ENCODE measurements at places on chromosomes 2 and 18. TPM values are rescaled to one million over a fixed set of nuclear protein-coding genes. Genes with fewer than 3 reads are reported as not detected.
A peak's percentile ranks its signal among the peaks of the same experiment; 100 is the strongest.

GDF7 gene
- 1.4 TPM for total RNA-seq

REEP1 gene
- 0.59 TPM for total RNA-seq

IL36A gene
- not detected for total RNA-seq

PIGN gene
- total RNA-seq = 16.2 TPM

ZNF236 gene
- total RNA-seq = 9.1 TPM

KIAA2012 gene
- total RNA-seq = not detected

B4GALT6 gene
- total RNA-seq = 25.4 TPM

DNA sequence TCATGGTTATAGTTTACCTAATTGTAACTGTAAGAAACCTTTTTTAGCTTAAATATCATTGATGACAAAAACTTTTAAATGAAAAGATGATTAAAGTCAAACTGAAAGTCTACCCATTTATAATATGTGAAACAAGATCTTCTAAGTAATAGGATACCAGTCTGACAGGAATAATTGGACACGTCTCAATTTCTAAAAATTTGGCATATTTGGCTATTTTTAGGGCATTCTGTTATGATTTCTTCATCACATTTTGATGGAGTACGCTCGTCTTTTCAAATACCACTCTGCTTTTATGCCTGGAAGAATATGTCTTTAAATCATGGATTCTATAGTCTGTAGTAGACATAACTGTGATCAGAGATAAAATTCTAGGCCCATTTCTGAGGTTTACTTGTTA lies 1.3 kb downstream of the R3HDM1 start:
- no peak for DNase-seq

DNA sequence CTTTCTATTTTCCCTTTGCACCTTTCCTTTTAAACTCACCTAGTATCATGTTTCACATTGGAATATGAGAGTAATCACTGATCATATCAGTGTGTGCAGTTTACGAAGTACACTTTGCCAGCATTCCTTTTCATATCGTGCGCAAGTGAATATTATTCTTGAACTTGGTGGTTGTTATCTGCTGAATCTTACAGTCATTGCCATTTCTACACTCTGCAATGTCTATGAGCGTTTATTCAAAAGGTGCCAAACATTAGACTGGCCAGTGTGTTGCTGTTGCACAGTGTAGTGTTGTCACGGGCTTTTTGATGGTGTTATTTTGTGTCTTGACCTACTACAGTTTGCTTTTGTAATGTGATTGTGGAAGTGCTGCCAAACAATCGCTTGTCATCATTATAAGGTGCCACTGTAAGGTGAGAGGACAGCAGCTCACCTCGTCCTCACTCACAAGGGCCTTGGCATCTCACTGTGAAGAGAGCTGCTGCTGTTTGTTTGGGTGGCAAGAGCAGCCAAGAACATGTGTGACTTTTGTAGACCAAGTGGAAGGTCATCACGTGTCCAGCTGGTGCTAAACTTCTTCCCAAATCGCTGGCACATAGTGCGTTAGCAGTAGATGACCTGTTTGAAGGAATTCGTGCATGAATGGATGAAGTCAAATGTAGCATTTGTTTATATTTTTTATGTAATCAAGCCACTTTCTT lies 113.3 kb downstream of the MYO1B start:
- no peak for DNase-seq

DNA sequence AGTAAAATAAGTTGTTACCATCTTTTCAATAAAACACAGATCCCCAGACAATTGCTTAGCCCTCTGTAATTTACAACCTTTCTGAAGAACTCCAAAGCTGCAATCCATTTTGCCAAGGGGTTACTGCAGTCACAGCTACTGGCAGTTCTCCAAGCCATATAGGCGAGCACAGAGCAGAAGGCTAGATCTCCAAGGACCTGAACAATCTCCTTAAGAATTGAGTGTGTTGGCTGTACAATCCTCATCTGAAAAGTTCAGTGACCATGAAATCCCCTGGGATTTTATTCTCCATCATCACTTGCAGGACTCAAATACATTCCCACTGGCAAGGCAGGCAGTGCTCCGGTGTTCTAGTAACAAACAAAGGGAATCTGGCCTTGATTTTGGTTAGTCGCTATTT lies 103.9 kb upstream of the LRP1B start:
- no peak for DNase-seq

- no peak for DNase-seq
Observed at GRCh38 chr2:62895632-62896009, 155.0 kb upstream of the OTX1 start.

DNA sequence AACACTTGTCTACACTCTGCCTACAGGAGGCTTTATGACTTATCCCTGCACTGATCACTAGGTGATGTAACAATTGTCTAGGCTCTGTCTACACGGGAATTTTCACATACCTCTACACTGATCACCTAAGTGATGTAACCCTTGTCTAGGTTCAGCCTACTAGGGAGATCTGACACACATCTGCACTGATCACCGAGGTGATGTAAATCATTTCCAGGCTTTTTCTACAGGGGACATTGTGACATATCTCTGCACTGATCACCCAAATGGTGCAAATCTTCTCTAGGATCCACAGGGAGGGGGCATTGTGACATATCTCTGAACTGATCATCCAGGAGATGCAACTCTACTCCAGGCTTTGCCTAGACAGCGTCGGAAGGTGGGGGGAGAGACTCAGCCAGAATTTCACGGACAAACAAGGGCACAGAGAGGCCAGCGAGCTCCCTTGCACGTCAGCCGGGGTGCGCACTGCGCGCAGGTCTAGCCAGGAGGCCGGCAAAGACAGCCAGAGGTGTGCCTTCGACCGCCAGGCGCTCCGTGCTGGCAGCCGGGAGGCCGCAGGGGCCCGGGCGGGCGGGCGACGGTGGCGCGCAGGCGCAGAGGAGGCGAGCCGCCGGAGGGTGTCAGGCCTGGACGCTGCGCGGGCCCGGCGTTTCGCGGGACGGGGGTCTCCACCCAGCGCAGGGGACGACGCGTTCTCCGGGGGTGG lies 46.9 kb upstream of the USP14 start:
- DNase-seq = peak; percentile 93

- DNase-seq = no peak
Observed at GRCh38 chr2:196961889-196962288, 35.4 kb upstream of the PGAP1 start.

DNA sequence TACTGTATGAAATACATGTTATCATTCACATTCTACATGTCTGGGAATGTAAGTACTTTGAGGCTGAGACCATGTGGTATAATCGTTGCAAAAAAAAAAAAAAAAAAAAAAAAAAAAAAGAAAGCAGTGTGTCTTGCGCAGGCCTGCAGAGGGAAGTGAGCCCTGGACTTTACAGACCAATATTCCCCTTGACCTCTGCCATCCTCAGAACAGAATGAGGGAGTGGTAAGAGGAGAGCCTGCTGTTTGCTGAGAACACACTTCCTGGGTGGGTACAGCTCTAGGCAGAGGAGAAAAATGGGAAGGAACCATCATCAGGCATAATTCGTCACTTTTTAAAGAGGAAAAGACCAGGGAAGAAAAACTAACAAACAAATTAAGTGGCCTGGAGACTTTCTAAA lies 28.8 kb upstream of the TBC1D8 start:
- DNase-seq = no peak

GRCh38 chr2:12606472-12607000 lies 110.2 kb upstream of the TRIB2 start:
- no peak for DNase-seq
